ENCODE measurements at places on chromosomes 11 and 22.

DNA sequence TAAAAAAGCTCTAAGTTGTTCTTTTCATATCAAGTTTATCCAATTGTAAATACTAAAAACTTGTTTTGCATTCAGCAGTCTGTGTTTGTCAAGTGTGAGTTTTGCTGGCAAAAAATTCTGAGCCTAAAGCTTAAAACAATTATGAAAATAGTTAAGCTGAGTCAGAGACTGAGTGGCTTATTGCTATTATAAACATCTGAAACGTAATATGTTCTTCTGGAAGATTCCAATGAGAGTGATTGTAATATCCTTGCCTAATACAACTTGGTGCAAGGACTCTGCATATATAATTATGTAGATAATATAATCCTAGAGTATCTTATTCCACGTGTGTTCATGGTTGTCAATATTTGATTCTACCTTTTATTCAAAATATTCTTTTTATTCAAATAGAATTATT is 14.1 kb upstream of the NUP50 start:
- DNase-seq, result no peak

GRCh38 chr11:47157805-47158204 is 18.9 kb downstream of the ARFGAP2 start:
- DNase-seq, result no peak

- DNase-seq, result no peak
These were observed 4.6 kb upstream of the MRGPRG start for GRCh38 chr11:3222941-3223915.

GRCh38 chr11:23112987-23113886 is 253.0 kb upstream of the CCDC179 start:
- no peak for DNase-seq

DNA sequence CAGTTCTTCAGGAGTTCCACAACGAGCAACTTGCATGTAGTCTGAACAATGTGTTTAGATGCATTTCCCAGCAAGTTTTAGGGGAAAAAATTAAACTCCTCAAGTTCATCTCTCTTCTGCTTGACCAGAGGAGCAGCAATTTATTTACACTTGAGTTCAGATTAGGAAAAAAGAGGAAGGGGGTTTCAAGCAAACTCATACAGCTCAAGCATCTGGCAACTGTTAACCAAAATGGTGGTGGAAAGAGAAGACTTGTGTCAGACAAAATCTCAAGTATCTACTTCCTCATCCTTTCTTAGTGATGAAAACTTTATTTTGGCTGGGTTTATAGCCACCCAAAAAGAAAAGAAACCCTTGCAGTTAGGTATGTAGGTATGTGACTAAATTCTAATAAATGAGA is 29.1 kb upstream of the PICALM start:
- DNase-seq, result no peak

GRCh38 chr11:112637076-112637475 is 324.1 kb upstream of the NCAM1 start:
- DNase-seq, result no peak

DNA sequence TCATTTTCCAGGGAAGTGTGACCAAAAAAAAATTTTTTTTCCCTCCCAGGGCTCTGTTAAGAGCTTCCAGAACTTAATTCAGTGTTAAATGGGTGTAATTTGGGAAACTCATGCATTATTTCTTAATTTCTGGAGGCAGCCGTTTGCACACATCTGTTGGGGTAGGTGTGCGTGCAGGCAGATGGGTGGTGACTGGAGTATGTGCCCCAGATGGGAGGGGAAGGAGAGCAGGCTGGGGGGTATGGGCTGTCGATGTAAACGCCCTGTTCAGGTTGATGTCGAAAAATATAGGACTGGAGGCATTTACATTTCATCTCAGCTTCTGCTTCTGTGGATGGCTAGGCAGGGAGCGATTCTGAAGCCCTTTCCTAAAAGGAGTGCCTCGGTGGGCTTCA is 13.7 kb upstream of the SHISAL1 start:
- no peak for DNase-seq

GRCh38 chr11:64238076-64238475 is 2.8 kb upstream of the FKBP2 start:
- DNase-seq, result no peak

GRCh38 chr11:134942681-134943080 is 530.6 kb upstream of the B3GAT1 start:
- DNase-seq, result no peak
